ENCODE measurements at places on chromosomes 2 and 18.
A peak's percentile ranks its signal among the peaks of the same experiment; 100 is the strongest.

GRCh38 chr18:77970814-77971213, 721.2 kb downstream of the GALR1 start:
- no peaks in the 10 kb centered on the region for H3K4me1 ChIP-seq
- no peak overlapping the region for H3K4me3 ChIP-seq
- no peak overlapping the region for H3K27ac ChIP-seq
- no peaks in the 10 kb centered on the region for H3K27me3 ChIP-seq
- H3K36me3 ChIP-seq = no peaks in the 10 kb centered on the region

- H3K27ac ChIP-seq = no peak overlapping the region
- no peaks in the 10 kb centered on the region for H3K36me3 ChIP-seq
- no peak for DNase-seq
- no peak overlapping the region for H3K4me3 ChIP-seq
- H3K4me1 ChIP-seq = no peaks in the 10 kb centered on the region
These were observed 10.6 kb downstream of the CFAP210 start for GRCh38 chr2:169683425-169684134.

DNA sequence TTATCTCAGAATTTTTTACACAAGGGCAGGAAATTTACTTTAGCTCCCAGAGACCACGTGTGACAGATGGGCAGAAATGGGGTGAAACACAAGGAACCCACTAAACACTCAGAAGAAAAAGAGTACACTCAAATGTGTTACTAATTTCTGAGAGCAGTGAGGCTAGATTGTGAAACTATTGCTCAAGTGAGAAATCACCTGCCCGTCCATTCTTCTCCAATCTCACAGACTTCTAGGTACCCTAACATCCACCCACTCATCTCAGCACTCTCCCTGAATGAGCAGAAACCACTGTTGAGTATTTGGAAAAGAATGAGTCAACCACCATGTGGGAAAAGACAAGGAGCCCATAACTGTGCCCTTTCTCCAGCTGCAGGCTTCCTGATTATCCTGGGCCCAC, 293.0 kb upstream of the CDH2 start:
- no peaks in the 10 kb centered on the region for H3K4me1 ChIP-seq
- peak; percentile 7 for DNase-seq
- H3K36me3 ChIP-seq = no peaks in the 10 kb centered on the region
- H3K4me3 ChIP-seq = no peak overlapping the region
- H3K27me3 ChIP-seq = no peaks in the 10 kb centered on the region

- peaks cover 17% of the 10 kb centered on the region for H3K4me1 ChIP-seq
- H3K4me3 ChIP-seq = no peak overlapping the region
- peak; percentile 82 for DNase-seq
- H3K27me3 ChIP-seq = no peaks in the 10 kb centered on the region
These were observed 317.2 kb upstream of the CDH2 start for GRCh38 chr18:28494151-28494550.

- H3K27ac ChIP-seq = no peak overlapping the region
- no peaks in the 10 kb centered on the region for H3K36me3 ChIP-seq
- no peaks in the 10 kb centered on the region for H3K27me3 ChIP-seq
- no peak for DNase-seq
- no peaks in the 10 kb centered on the region for H3K4me1 ChIP-seq
These were observed 378.5 kb downstream of the PIK3C3 start for GRCh38 chr18:42333558-42333957.

- H3K4me1 ChIP-seq = no peaks in the 10 kb centered on the region
- no peak overlapping the region for H3K27ac ChIP-seq
- no peaks in the 10 kb centered on the region for H3K36me3 ChIP-seq
- DNase-seq = no peak
- no peaks in the 10 kb centered on the region for H3K27me3 ChIP-seq
- H3K4me3 ChIP-seq = no peak overlapping the region
These were observed 69.9 kb downstream of the WDR7 start for GRCh38 chr18:56721031-56721430.

DNA sequence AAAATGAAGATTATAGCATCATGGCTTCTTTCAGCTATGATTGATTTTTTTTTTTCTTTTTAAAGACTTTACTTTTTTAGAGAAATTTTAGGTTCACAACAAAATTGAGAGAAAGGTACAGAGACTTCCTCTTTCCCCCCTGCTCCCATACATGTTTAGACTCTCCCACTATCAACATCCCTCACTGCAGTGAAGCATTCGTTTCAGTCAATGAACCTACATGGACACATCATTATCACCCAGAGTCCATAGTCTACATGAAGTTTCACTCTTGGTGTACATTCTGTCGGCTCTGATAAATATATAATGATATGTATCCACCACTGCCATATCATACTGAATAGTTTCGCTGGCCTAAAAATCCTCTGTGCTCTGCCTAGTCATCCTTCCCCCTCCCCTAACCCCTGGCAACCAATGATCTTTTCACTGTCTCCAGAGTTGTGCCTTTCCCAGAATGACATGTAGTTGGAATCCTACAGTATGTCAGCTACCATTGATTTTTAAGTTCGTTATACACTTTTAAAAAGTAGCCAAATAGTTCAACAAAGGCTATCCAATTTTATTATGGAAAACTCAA, 86.8 kb downstream of the GPD2 start:
- H3K4me1 ChIP-seq = no peaks in the 10 kb centered on the region
- H3K36me3 ChIP-seq = no peaks in the 10 kb centered on the region
- no peaks in the 10 kb centered on the region for H3K27me3 ChIP-seq

GRCh38 chr2:71685941-71686611, 232.7 kb downstream of the DYSF start:
- H3K27me3 ChIP-seq = no peaks in the 10 kb centered on the region
- no peak overlapping the region for H3K4me3 ChIP-seq
- H3K36me3 ChIP-seq = no peaks in the 10 kb centered on the region
- H3K4me1 ChIP-seq = no peaks in the 10 kb centered on the region
- no peak for DNase-seq

DNA sequence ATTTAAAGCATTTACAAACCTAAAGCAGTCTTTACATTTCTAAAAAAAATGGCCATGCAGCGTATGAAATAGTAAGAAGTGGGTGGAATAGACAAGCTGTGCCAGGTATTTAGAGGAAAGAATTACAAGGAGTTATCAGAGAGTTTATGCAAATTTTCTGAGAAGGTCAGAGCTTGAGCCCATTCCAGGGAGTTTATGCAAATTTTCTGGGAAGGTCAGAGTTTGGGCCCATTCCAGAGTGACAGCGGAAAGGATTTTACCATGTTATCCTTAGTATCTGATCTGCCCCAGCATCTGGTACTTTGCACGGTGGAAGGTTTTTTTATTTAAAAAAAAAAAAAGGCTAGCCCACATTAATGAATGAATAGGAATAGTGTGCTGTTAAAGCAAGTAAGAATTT, 1.4 kb upstream of the DOK6 start:
- H3K27ac ChIP-seq = no peak overlapping the region
- no peaks in the 10 kb centered on the region for H3K36me3 ChIP-seq

DNA sequence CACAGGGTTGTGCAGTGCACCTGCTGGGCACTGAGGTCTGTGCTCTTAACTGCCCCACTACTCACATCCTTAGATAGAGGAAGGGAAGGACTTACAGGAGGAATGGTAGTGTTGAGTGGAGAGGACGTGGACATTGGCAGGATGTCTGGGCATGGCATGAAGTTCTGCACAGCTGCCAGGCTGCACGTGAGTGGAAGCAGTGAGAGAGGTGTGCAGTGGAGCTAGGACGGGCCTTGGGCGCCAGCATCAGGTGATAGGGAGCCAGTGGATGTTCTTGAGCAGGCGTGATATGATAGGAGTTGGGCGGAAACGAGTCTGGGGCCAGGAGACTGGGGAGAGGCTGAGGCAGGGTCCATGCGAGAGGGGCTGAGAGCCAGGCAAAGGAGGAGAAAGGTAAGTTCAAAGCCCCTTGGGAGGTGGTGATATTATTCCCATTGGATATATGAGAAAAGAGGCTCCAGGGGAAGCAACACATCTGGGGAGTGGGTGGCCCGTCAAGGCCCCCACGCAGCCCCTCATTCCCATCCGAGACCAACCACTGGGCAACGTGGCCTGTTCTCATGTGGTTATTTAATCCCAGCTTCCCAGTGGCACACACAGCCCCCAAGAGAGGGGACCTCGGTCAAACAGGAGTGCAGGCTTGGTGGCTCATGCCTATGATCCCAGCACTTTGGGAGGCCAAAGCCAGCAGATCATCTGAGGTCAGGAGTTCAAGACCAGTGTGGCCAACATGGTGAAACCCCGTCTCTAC, 45.7 kb upstream of the SNED1 start:
- no peak overlapping the region for H3K27ac ChIP-seq
- H3K36me3 ChIP-seq = no peaks in the 10 kb centered on the region
- no peaks in the 10 kb centered on the region for H3K27me3 ChIP-seq
- DNase-seq = no peak

GRCh38 chr2:178211943-178212342, 17.6 kb downstream of the OSBPL6 start:
- no peaks in the 10 kb centered on the region for H3K36me3 ChIP-seq
- H3K4me1 ChIP-seq = peaks cover under 1% of the 10 kb centered on the region
- H3K27me3 ChIP-seq = no peaks in the 10 kb centered on the region
- no peak overlapping the region for H3K27ac ChIP-seq
- DNase-seq = no peak

- H3K27ac ChIP-seq = no peak overlapping the region
- peak; percentile 26 for DNase-seq
- peaks cover 18% of the 10 kb centered on the region for H3K4me1 ChIP-seq
- no peaks in the 10 kb centered on the region for H3K36me3 ChIP-seq
- no peak overlapping the region for H3K4me3 ChIP-seq
These were observed 112.8 kb downstream of the PRELID3A start for GRCh38 chr18:12520442-12520992.

DNA sequence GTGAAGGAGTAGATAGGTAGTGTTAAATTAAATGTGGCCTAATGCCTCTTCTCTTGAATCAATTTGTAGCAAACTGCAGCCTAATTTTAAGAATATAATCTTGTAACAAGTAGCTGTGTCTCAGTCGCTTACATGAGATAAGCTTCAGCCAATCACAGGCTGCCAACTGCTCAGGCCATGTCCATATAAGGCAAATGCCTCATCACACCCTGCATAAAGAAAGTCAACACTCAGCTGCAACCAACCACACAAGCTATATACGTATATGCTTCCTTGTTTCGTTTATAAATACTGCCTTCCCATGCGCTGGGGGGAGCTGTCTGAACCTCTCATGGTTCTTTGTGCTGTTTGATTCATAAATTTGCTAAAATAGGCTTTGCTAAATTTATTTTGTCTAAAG, 476.3 kb downstream of the TRIB2 start:
- DNase-seq = no peak
- no peaks in the 10 kb centered on the region for H3K36me3 ChIP-seq
- no peaks in the 10 kb centered on the region for H3K27me3 ChIP-seq
- H3K27ac ChIP-seq = no peak overlapping the region
- no peaks in the 10 kb centered on the region for H3K4me1 ChIP-seq

Data from GM23248 (cell line).